ENCODE measurements at places on chromosomes 5 and 9. TPM values are rescaled to one million over a fixed set of nuclear protein-coding genes. Genes with fewer than 3 reads are reported as not detected.

The TRPM6 gene
- total RNA-seq: not detected

The PDE6A gene
- not detected for total RNA-seq

The RFESD gene
- 4.2 TPM for total RNA-seq

- H3K27me3 ChIP-seq: no peaks in the 10 kb centered on the region
- DNase-seq: no peak
- no peaks in the 10 kb centered on the region for H3K4me1 ChIP-seq
- peaks cover 18% of the 10 kb centered on the region for H3K36me3 ChIP-seq
- H3K27ac ChIP-seq: no peak overlapping the region
- no peak overlapping the region for H3K4me3 ChIP-seq
These were observed 16.2 kb downstream of the SNAPC3 start for GRCh38 chr9:15438891-15439290.

DNA sequence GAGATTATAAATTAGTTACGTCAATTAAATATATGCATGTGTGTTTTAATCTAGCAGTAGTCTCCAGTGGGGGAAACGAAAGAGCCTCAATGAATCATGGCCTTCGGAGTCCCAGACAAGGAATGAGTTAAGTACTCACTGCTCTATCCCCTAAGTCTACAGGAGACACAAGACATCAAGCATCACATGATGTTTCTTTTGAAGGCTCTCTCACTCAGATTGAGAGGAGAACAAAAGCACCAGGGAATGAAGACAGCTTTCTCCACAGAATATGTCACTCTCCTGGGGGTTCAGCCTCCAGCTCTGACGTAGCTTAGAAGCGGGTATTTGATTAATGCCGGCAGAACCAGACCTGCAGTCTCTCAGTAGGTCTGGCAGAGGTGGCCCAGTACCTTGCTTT, 381.4 kb downstream of the ACTL7B start:
- H3K36me3 ChIP-seq: no peaks in the 10 kb centered on the region
- no peaks in the 10 kb centered on the region for H3K27me3 ChIP-seq
- H3K27ac ChIP-seq: no peak overlapping the region
- H3K4me3 ChIP-seq: no peak overlapping the region

DNA sequence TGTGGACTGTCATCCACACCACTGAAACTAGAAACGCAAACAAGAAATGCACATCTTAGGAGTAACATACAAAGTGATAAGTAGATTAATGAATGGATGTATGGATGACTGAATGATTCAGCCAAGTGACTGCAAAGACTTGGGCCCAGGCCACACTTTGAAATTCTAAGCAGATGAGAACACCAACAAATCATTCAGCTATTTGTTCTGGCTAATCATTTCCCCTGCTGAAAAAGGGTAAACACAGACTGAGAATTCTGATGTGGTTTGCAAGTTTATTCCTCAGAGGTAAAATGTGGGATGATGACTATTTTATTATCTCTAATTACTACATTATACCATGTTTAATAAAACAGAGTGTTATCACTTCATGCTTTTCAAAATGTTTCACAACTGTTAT, 163.2 kb upstream of the ADAMTS16 start:
- no peak for DNase-seq
- no peak overlapping the region for H3K4me3 ChIP-seq
- H3K27me3 ChIP-seq: no peaks in the 10 kb centered on the region

- H3K4me3 ChIP-seq: no peak overlapping the region
- peaks cover 21% of the 10 kb centered on the region for H3K36me3 ChIP-seq
- DNase-seq: no peak
- no peaks in the 10 kb centered on the region for H3K27me3 ChIP-seq
- no peak overlapping the region for H3K27ac ChIP-seq
These were observed 20.7 kb downstream of the CEMIP2 start for GRCh38 chr9:71747576-71747975.

Measured in CD8-positive, alpha-beta memory T cell (primary cell).